ENCODE measurements at places on chromosomes 11 and 22. TPM values are rescaled to one million over a fixed set of nuclear protein-coding genes. Genes with fewer than 3 reads are reported as not detected.

ZNF280B gene
- 2.5 TPM for total RNA-seq

DNA sequence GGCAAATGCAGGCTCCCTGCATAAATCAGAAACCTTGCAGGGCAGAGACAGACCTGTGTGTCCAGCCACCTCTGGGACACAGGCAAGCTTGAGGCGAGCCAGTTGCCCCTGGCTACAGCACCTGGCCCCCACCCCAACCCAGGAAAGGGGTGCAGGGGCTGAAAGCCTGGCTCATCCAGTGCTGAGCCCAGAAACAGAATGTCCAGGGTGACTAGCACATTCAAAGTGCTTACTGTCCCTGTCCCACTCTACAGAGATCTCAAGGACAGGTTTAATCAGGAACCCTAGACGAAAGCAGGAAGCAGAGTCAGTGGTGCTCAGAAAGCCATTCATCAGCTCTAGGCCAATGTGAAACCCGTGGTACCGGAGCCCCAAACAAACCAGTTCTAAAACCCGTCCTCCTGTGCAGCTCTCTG is 31.9 kb downstream of the PLEKHA7 start:
- no peak for DNase-seq

DNA sequence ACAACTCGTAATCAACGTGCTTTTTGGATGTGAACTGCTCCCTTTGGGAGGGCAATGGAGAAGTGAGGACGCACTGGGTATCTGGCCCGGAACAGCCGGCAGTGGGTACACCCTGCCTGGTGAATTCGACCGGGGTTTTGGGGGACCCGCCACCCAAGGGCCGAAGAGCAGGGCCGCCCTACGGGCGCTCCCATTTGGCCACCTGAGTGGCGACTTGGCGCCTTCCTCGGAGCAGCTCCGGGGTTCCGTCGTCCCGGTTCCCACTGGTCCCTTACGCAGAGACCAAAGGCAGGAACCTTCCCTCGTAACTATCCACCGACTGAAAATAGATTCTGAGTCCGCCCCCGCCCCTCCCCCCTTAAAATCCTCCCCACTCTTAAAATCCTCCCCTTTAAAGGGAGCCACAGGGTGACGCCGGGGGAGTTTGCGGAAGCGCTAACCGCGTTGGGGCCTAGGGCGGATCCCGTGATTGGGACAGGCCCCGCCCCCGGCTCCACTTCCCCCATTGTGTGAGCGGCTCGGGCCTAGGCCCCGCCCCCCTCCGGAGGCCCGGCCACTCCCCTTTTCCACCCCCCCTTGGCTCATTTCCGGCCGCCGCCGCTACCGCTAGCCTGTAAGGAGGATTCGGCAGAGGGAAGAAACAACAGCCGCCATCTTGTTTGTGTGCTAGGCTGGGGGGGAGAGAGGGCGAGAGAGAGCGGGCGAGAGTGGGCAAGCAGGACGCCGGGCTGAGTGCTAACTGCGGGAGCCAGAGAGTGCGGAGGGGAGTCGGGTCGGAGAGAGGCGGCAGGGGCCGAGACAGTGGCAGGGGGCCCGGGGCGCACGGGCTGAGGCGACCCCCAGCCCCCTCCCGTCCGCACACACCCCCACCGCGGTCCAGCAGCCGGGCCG is 1.0 kb upstream of the EP300 start:
- DNase-seq: peak; percentile 98

DNA sequence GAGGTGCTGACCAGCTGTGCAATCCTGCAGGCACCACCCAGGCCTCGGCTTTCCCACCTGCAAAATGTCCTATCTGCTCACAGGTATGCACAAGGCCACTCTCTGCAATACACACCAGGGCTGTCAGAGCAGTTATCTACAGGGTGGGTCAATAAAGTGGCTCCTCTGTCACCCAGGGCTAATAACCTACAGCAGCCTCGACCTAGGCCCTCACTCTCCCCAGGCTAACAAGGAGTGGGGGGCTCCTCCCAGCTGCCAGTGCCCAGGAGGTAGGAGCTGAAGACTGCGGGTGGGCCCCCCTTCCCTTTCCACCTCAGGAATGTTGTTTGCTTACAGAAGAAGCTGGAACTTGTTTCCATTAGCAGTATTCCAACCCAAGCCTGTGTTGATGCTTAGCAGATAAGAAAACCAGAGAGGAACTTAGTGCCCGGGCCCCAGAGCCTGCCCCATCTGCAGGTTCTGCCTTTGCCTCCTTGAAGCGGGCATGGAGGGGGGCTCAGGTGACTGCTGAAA is 26.8 kb downstream of the MYH9 start:
- no peak for DNase-seq

GRCh38 chr11:68827733-68828132 is 14.0 kb downstream of the CPT1A start:
- DNase-seq: no peak

SPI1 gene
- total RNA-seq: not detected

ZFTA gene
- total RNA-seq: 3.8 TPM

CDHR5 gene
- total RNA-seq: not detected

DNA sequence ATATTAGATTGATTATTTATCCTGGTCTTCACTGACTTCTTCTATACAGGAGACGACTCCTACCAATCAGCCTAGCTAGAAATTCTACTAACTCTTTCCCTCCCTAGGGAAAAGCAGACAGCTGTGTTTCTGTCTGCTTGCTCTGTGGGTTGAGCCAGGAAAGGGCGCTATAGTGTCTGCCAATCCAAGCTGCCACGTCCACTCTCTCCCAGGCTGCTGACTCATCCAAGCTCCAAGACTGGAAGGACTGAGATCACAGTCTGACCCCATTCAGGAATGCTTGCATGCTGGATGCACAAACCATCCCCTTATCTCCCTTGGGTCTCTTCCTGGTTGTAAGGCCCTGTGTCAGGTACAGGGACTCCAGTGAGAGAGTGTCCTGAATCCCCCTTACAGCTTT is 955.6 kb downstream of the OPCML start:
- DNase-seq: no peak

DNA sequence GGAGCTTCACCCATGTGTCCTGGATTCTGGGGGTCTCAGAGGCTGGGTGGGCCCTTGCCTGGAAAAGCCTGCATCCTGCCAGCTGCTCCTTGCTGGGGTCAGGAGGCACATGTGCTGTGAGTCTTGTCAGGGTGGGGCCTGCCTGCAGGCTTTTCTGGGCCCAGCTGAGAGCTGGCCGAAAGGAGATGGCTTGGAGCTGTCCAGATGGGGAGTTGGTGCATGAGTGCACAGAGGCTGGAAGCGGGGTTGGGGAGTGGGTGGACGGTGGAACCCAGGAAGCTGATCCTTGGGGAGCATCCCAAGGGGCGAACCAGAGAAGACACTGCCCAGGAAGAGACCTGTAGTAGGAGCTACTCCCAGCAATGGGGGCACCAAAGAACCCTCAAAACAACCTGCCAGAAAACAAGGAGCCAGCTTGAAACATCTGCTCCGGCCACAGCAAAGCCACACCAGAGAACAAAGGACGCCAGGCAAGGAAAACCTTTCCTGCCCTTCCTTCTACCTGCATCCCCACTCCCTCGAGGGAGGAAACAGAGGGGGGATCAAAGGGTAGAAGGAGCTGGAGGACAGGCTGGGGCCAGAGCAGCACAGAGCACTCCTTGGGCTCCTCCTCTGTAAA is 8.2 kb upstream of the KCTD17 start:
- no peak for DNase-seq

- DNase-seq: no peak
Observed at GRCh38 chr11:31824879-31825837, 14.0 kb upstream of the PAX6 start.

CHST1 gene
- total RNA-seq: 0.23 TPM

DNA sequence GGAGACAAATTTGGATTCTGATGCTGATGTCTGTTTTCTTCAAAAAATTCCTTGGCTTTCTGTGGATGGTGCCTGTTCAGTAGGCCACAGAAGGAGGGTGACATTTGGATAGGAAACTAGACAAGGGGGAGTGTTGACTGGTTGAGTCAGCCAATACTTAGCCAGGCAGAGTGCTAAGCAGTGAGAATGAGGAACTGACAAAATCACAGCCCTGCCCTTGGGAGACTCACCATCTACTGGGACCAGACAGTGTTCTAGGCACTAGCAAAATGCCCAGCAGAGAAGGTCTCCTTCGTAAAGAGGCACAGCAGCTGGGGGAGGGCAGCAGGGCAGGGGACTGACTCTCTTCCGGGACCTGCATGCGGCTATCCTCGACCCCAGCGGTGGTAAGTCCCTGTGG is 190.2 kb downstream of the DSCAML1 start:
- no peak for DNase-seq

GRCh38 chr11:82216927-82217570 is 516.6 kb downstream of the FAM181B start:
- no peak for DNase-seq

SRSF8 gene
- total RNA-seq: 58.2 TPM

JHY gene
- 0.71 TPM for total RNA-seq

- no peak for DNase-seq
Observed at GRCh38 chr11:126398296-126398695, 42.8 kb downstream of the ST3GAL4 start.

NCF4 gene
- 15.6 TPM for total RNA-seq

DNA sequence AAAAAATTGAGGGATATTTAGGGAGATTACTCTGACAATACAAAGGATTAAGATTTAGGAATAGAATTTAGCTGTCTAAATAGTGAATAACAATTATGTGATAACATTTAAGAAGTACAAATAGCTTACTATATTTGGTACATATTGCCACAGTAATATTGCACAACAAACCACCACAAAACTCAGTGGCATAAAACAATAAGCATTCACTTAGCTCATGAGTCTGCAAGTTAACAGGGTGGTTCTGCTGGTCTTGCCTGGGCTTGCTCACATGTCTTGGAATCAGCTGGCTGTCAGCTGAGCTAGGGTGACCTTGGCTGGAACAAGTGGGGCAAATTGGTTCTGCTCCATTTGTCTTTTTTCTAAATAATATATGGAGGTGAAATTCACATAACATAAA is 115.1 kb downstream of the DCDC1 start:
- DNase-seq: no peak

GRCh38 chr22:17746916-17747315 is 27.4 kb downstream of the BID start:
- no peak for DNase-seq

DNA sequence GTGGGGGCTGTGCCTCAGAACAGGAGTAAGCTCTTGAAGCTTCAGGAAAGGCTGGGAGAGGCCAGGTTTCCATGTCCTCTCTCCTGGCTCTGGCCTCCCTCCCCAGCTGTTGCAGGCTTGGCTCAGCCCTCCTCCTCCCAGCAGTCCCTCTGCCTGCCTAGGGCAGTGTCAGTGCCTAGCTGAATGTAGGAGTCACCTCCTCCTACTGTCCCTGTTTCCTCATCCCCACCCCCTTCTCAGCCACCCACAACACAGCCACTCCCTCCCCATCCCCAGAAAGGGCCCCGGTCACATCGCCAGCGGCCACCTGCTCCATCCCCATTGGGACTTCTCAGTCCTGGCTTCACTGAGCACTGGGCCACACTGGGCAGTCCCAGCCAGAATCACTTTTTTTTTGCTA is 2.9 kb upstream of the FBLN1 start:
- no peak for DNase-seq

IL17REL gene
- not detected for total RNA-seq

OR52E8 gene
- total RNA-seq: not detected

CACNA1I gene
- total RNA-seq: 0.02 TPM

DNA sequence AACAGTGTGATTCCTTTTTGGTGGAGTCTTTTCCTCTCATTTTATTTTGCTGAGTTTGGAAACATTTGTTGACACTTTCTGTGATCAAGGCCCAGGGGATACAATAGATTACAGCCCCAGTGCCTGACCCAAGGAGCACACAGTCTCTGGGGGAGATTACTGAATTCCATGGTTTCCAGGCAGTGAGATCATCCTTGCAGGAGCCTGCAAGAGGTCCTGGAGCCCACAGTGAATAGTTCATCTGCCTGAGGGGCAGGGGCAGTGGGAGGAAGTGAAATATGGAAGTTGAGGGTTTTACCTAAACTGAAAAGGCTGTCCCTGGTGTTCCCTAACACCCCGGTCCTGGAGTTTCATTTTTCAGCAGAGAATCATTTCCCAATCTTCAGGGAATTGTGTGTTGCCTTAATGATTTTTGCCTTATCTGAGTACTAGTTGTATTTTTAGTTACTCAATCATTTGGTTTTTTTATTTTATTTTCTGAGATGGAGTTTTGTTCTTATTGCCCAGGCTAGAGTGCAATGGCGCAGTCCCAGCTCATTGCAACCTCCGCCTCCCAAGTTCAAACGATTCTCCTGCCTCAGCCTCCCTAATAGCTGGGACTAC is 7.7 kb downstream of the CCS start:
- DNase-seq: no peak

CRYBA4 gene
- not detected for total RNA-seq

- no peak for DNase-seq
Observed at GRCh38 chr11:110092111-110092514, 1.1 kb upstream of the ZC3H12C start.

DNA sequence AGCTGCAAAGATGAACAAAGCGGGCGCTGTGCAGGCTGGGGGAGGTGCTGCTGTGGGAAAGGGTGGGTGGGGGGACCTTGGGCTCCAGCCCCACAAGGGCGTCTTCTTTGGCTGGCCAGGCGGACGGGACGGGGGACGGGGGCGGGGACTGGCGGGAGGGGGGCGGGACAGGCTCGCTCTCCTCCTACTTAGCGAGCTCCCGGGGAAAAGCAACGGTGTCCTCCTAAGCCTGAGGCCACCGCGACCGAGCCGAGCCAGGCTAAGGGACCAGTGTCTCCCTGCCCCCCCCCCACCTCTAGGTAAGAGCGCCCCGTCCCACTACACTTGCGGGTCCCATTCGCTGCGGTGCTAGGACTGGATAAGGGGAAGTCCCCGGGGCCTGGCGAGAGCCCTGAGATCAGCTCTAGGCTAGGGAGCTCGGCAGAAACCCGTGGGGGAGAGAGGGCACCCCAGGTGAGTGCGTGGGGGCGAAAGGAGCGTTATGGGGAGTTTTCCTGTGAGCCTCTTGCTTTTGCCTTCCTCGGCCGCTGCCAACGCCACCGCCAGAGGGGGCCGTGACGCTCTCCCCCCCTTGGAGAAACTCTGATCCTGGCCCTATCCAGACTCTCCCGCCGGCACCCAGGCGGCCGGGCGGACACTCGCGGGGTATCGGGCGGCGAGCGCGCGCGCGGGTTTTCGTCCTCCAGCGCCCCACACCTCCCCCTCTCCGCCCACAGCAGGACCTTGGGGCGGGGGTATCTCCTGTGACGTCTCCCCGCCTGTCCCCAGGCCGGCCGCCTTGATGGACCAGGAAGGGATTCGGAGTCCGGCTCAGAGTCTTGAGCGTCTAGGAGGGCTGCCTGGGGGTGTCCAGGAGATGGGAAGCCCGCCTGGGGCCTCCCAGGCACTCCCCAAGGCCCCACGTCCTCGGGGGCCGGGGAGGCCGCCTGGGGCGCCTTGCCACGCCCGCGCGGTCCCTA is at the start of gene PHLDB1:
TSS of gene PHLDB1 (plus strand) at position 215 of the 959 bp plus-strand sequence. CDS start 6,222 bp downstream, outside the sequence.
- peak; percentile 22 for DNase-seq

DNA sequence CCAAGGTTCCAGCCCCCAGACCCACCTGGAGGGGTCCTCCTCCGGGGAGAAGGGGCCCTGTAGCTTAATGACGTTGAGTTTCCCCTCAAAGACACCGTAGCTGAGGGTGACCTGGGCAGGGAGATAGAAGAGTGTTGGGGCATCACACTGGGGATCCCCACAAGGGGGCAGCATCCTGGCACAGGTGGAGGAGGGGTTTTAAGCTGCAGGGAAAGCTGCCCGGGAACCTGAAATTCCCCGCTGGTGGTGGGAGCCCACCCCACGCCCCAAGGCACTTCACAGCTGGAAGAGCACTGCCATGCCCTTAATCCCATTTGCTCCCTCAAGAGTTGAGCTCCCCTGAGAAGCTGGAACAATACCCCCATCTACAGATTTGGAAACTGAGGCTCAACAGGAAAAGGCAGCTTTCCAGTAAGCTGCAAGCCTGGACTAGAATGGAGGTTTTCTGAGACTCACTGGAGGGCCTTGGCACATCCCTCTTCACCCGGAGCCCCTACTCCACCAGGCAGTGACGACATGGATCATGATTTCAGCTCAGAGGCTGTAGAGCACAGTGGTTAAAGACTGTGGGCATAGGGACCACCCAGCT is 13.7 kb downstream of the MFNG start:
- no peak for DNase-seq

Data from activated T-helper 1 cell treated with anti-CD3 and anti-CD28 coated beads, Interleukin-12 subunit alpha, Interleukin-12 subunit beta, Interleukin-2, Interleukin-4 antibody, amounts not matched to agents 30 ng/mL and 10 ng/mL and 1 ng/mL, durations not matched to agents 14 hours and 24 hours and 36 hours (primary cell).